ENCODE measurements at places on chromosomes 4 and X.

GRCh38 chr4:54165011-54165410 lies 64.1 kb upstream of the PDGFRA start:
- DNase-seq: no peak

GRCh38 chr4:92305148-92305877 lies 1.5 kb downstream of the GRID2 start:
- peak; percentile 55 for DNase-seq

GRCh38 chr4:15088394-15089035 lies 86.2 kb downstream of the CPEB2 start:
- DNase-seq: no peak

DNA sequence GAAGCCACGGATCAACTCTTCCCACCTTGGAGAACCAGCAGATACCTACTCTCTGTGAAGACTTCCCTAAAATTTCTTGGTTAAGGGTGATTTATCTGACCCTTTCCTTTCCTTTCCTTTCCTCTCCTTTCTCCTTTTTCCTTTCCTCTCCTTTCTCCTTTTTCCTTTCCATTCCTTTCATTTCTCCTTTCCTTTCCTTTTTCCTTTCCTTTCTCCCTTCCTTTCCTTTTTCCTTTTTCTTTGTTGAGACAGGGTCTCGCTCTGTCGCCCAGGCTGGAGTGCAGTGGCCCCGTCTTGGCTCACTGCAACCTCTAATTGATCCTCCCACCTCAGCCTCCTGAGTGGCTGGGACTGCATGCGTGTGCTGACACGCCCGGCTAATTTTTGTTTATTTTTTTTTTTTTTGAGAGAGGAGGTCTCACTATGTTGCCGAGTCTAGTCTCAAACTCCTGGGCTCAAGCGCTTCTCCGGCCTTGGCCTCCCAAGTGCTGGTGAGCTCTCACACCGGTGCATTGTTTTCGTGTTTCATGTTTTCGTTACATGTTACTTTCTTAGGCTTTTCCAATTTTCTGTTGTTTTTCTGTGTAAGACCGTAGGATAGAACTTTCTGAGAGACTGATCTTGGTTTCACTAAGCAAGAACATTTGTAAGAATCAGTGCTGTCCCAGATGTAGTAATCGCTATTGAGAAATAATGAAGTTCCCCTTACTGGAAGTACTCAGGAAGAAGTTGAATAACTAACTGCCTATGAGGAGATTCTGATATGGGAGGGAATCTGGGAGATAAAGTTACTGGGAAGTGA lies 2.0 kb downstream of the TMEM165 start:
- DNase-seq: no peak

DNA sequence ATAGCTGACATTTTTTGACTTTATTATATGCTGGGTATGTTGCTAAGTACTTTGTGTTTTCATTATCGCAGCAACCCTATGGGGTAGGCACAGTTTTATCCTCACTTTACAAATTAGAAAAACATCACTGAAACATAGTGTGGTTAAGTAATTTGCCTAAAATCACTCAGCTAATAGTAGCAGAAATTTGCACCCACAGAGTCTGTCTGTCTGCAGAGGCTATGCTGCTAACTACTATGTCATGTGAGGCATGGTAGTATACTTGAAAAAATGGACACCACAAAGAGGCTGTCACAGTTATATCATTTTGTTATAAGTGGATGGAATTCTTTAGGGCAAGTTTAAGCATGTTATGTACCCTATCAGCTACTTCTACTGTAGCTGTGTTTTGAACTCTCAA lies 69.0 kb downstream of the STAG2 start:
- DNase-seq: no peak

- no peak for DNase-seq
Measured at GRCh38 chr4:189912170-189912569, 28.5 kb upstream of the FRG1 start.

GRCh38 chrX:50707405-50707804 lies 106.6 kb downstream of the SHROOM4 start:
- no peak for DNase-seq

DNA sequence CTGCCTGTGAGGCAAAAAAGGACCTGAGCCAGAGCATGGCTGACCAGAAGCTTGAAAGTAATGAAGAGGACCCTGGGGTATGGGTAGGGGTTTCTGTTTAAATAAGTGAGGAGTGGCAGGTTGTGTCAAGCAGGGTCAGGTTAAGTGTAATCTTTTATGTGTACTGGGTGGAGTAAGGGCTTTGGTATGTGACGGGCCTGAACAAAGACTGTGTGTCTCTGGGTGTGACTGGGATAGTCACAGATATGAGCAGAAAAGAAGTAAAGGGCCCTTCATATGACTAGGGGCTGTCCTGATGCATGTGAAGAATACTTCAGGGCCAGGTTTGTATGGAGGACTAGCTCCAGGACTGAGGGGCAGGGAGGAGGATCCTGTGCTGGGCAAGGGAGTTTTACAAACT lies 82.4 kb downstream of the ITIH6 start:
- DNase-seq: no peak

GRCh38 chr4:144954230-144954629 lies 143.8 kb downstream of the ANAPC10 start:
- no peak for DNase-seq

All from NCI-H1930 (cell line).